ENCODE measurements at places on chromosomes 6 and 20. TPM values are rescaled to one million over a fixed set of nuclear protein-coding genes. Genes with fewer than 3 reads are reported as not detected.
A peak's percentile ranks its signal among the peaks of the same experiment; 100 is the strongest.

GRCh38 chr6:146481527-146481926, 62.1 kb upstream of the RAB32 start:
- no peak for DNase-seq
- no peaks in the 10 kb centered on the region for H3K27me3 ChIP-seq
- H3K4me3 ChIP-seq: no peak overlapping the region

- no peak for DNase-seq
- H3K4me3 ChIP-seq: peak overlapping the region; percentile 53
- peaks cover 11% of the 10 kb centered on the region for H3K27me3 ChIP-seq
- H3K36me3 ChIP-seq: no peaks in the 10 kb centered on the region
- peaks cover 27% of the 10 kb centered on the region for H3K4me1 ChIP-seq
Observed at GRCh38 chr6:135183532-135184440, 2.7 kb downstream of the MYB start.

Gene LTB
- total RNA-seq: not detected

- no peaks in the 10 kb centered on the region for H3K27me3 ChIP-seq
- peak overlapping the region; percentile 20 for H3K27ac ChIP-seq
- H3K4me3 ChIP-seq: no peak overlapping the region
- H3K4me1 ChIP-seq: peaks cover 12% of the 10 kb centered on the region
Observed at GRCh38 chr6:4383910-4384638, 248.7 kb upstream of the ECI2 start.

DNA sequence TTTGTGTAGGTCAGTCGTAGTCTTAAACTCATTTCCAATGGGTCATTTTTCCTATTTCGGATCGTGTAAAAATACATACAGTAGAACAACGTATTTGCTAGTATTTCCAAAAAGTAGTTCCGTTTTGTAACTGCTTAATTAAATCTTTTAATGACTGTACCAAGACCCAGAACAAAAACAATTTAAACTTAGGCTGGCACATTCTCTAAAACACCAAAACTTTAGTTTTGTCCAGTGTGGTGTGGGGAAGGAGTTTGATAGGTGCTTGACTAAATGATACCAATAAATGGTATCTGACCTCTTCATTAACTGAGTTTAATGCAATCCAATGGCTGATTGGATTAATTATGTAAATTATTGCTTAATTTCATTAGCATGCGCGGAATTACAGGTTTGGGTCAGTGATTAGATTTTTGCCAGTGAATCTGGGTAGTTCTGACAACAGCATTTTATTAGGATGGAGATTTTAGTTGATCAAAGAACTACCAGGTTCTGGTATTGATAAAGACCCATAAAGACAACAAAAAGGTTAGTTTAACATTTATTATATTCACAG, 20.8 kb downstream of the OR2B2 start:
- DNase-seq: no peak
- no peaks in the 10 kb centered on the region for H3K36me3 ChIP-seq
- H3K4me3 ChIP-seq: no peak overlapping the region
- H3K27me3 ChIP-seq: no peaks in the 10 kb centered on the region
- H3K4me1 ChIP-seq: peaks cover 39% of the 10 kb centered on the region

GRCh38 chr6:110341663-110342596, 16.2 kb downstream of the METTL24 start:
- H3K27me3 ChIP-seq: peaks cover 25% of the 10 kb centered on the region
- no peak for DNase-seq
- no peaks in the 10 kb centered on the region for H3K36me3 ChIP-seq
- H3K4me3 ChIP-seq: no peak overlapping the region

DNA sequence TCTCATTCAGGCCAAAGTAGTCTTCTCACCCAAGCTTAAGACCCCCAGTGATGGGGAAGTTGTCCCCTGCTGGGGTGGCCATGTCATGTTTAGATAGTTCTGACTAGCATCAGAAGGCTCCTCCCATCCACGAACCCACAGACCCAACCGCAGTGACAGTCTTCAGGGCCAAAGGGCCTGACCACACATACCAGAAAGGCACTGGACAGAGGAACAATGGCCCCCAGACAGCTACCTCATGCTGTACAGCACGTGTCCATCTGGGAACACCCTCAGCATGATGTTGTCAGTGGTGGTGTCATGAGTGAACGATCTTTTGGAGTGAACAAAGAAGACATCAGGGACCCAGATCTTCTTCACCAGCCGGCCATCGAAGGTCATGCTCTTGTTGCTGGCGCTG, 46.3 kb downstream of the GABRR2 start:
- H3K27me3 ChIP-seq: peaks cover 6% of the 10 kb centered on the region
- no peaks in the 10 kb centered on the region for H3K4me1 ChIP-seq
- DNase-seq: no peak
- H3K27ac ChIP-seq: no peak overlapping the region
- H3K4me3 ChIP-seq: no peak overlapping the region

All from chondrocyte (in vitro differentiated cells).